Breast epithelium (tissue), 4 donors: ENCODE measurements at places on chromosomes 1 and 21. TPM values are rescaled to one million over a fixed set of nuclear protein-coding genes. Genes with fewer than 3 reads are reported as not detected.
A peak's percentile ranks its signal among the peaks of the same experiment; 100 is the strongest.

DNA sequence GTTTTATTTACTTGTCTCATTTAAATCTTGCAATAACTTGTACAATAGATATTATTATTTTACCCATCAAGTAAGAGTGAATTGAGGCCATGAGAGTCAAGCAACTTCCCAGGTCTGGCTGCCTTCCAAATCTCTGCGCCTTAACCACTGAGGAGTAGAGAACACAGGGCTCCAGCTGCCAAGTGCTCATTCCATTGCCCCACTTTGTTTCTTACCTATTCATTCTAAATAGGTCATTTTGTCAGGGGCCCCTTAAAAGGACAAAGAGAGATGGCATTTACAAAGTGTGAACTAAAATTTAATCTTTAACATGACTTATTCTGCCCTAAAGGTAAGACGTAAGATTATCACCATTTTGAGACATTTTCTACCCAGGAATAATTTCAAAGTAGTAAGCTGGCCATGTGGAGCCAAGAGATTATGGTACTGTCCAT is 3.5 kb downstream of the PPP1R15B start:
- peaks cover 7% of the 10 kb centered on the region for H3K36me3 ChIP-seq
- DNase-seq = peak; percentile 88
- peak overlapping the region; percentile 95 for H3K4me3 ChIP-seq
- no peaks in the 10 kb centered on the region for H3K4me1 ChIP-seq

DNA sequence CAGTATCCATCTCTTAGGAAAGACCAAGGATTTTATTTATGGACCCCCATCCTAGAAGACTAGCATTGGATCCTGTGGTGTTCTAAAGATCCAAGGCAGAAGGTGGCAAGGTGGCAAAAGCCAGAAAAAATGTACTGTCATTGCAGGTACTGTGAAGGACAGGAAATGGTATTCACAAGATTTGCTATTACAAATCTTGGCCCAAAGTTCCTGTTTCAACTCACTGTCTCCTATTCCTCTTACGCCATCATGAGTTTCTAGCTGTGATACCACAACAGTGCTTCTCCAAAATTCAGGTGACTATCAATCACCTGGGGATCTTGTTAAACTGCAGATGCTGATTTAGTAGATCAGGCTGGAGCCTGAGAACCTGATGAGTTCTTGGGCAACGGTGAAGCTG is 21.4 kb downstream of the ACP6 start:
- no peaks in the 10 kb centered on the region for H3K27me3 ChIP-seq
- H3K4me3 ChIP-seq = no peak overlapping the region
- no peaks in the 10 kb centered on the region for H3K4me1 ChIP-seq
- no peak for DNase-seq
- no peak overlapping the region for H3K27ac ChIP-seq
- peaks cover 15% of the 10 kb centered on the region for H3K36me3 ChIP-seq

- no peaks in the 10 kb centered on the region for H3K4me1 ChIP-seq
- H3K36me3 ChIP-seq = no peaks in the 10 kb centered on the region
- DNase-seq = no peak
Observed at GRCh38 chr1:230313453-230314141, 112.5 kb downstream of the PGBD5 start.

DNA sequence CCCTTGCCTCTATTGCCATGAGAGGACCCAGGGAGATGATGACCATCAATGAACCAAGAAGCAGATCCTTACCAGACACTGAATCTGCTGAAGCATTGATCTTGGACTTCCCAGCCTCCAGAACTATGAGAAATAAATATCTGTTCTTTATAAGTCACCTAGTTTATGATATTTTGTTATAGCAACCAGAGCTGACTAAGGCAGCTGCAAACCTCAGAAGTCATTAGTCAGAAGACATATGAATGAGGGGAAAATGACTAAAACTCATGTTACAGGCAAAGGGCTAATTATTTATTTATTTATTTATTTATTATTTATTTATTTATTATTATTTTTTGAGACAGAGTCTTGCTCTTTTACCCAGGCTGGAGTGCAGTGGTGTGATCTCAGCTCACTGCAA is 321.1 kb downstream of the TGFB2 start:
- no peak for DNase-seq
- H3K36me3 ChIP-seq = no peaks in the 10 kb centered on the region
- no peaks in the 10 kb centered on the region for H3K4me1 ChIP-seq
- no peak overlapping the region for H3K27ac ChIP-seq

GRCh38 chr1:236159704-236160539 is 17.6 kb downstream of the GPR137B start:
- no peak for DNase-seq
- no peaks in the 10 kb centered on the region for H3K36me3 ChIP-seq
- no peaks in the 10 kb centered on the region for H3K4me1 ChIP-seq
- H3K27ac ChIP-seq = no peak overlapping the region
- H3K4me3 ChIP-seq = no peak overlapping the region

- H3K36me3 ChIP-seq = no peaks in the 10 kb centered on the region
- H3K4me3 ChIP-seq = no peak overlapping the region
- no peak for DNase-seq
- no peaks in the 10 kb centered on the region for H3K4me1 ChIP-seq
- H3K27me3 ChIP-seq = no peaks in the 10 kb centered on the region
Observed at GRCh38 chr1:107870696-107871095, 94.3 kb downstream of the VAV3 start.

GRCh38 chr1:10074852-10075730 is 42.3 kb downstream of the UBE4B start:
- no peaks in the 10 kb centered on the region for H3K4me1 ChIP-seq
- no peak for DNase-seq
- no peaks in the 10 kb centered on the region for H3K27me3 ChIP-seq
- H3K27ac ChIP-seq = no peak overlapping the region
- no peak overlapping the region for H3K4me3 ChIP-seq
- no peaks in the 10 kb centered on the region for H3K36me3 ChIP-seq

DNA sequence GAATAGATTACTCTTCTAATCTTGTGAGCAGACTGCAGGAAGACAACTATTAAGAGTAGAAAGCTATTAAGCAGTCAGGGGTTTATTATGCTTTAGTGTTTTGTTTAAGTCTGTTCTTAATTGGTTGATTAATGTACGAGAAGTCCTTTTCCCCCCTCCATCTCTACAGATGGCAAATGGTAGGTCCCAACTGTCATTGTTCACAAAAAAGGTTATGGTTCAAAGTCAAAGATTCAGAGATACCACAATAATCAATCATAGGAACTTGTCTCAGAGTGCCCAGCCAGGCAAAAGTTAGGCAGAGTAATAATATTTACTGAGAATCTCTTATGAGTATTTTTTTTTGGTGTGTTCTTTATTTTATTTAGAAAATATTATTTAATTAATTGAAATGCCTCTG is 26.8 kb downstream of the NFIA start:
- no peak for DNase-seq
- no peak overlapping the region for H3K27ac ChIP-seq
- H3K27me3 ChIP-seq = no peaks in the 10 kb centered on the region
- H3K4me3 ChIP-seq = no peak overlapping the region
- no peaks in the 10 kb centered on the region for H3K36me3 ChIP-seq
- H3K4me1 ChIP-seq = no peaks in the 10 kb centered on the region

- peak overlapping the region; percentile 79 for H3K27ac ChIP-seq
- DNase-seq = no peak
- no peaks in the 10 kb centered on the region for H3K36me3 ChIP-seq
- no peak overlapping the region for H3K4me3 ChIP-seq
Observed at GRCh38 chr1:54335011-54335754, 71.0 kb downstream of the SSBP3 start.

DNA sequence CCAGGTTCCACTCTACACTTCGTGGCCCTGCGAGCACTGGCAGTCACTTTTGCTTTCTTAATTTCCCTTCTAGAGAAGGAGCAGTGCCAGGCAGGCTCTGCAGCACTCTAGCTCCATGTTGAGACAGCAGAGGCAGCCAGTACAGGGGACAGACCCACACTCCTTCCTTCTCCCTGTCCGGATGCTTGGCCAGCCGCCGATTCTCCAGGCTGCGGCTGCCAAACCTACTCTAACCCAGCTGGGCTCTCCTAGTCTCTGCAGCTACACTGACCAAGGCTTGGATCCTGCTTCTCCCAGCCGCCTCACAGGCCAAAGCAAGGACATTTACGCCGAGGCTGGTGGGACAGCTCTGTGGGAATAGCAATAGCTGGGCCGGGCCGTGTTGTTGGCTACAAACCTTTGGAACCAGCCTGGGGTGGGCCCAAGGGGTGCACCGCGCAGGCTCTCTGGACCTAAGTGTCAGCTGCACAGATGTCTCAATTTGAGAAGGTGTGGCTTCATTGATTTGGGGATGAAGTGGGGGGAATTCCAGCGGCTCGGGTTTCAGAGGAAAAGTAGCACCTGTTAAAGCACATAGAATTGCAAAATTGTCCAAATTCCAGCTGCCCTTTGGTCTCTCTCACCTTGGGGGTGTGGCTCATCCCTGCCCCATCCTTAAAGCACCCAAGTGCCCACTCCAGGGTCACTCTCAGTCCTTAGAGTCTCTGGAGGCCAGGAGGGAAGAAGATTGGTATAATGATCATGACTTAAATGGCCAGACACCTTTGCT is 3.2 kb downstream of the BARHL2 start:
- H3K27ac ChIP-seq = no peak overlapping the region
- H3K4me1 ChIP-seq = no peaks in the 10 kb centered on the region
- peaks cover 93% of the 10 kb centered on the region for H3K27me3 ChIP-seq
- no peak for DNase-seq

DNA sequence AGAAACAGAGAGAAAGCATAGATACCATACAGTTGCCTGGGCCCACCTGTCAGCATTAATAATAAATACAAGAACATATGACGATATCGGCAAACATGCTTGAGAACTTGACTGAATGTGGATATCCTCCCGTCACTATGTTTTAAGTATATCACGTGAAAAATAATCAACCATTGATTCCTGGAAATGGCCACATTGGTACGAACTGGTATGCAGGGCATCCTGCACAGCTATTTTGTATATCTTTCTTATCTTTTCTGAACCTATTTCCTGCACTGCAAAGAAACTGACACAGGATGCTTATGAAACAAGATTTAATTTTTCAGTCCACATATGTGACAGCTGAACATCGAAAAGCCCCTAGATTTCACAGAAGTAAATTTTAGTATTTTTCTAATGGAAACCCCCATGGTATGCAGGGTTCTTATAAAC is 22.8 kb upstream of the RGS1 start:
- H3K4me3 ChIP-seq = no peak overlapping the region
- no peaks in the 10 kb centered on the region for H3K36me3 ChIP-seq
- no peak overlapping the region for H3K27ac ChIP-seq
- no peaks in the 10 kb centered on the region for H3K27me3 ChIP-seq

- H3K36me3 ChIP-seq = no peaks in the 10 kb centered on the region
- no peaks in the 10 kb centered on the region for H3K27me3 ChIP-seq
- H3K27ac ChIP-seq = no peak overlapping the region
- H3K4me3 ChIP-seq = no peak overlapping the region
Observed at GRCh38 chr1:199898654-199899053, 128.9 kb upstream of the NR5A2 start.

DNA sequence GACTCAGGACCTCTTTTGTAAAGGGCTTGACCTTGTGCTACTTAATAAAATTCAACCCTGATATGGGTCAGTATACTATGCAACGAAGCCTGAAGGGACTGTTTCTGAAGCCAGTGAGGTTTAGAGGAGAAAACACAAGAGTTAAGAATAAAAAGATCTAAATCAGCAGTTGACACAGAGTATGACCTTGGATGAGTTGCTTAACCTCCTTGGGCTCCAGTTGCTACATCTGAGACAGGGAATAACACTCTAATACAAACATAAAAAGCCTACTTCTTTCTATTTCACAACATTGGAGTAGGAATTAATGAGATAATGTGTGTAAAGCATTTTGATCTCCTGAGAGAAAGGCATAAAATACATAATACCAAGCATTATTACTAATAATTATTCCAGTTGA is 882.4 kb upstream of the ADGRL2 start:
- H3K27ac ChIP-seq = no peak overlapping the region
- DNase-seq = no peak
- no peaks in the 10 kb centered on the region for H3K4me1 ChIP-seq
- no peaks in the 10 kb centered on the region for H3K27me3 ChIP-seq
- no peak overlapping the region for H3K4me3 ChIP-seq

DNA sequence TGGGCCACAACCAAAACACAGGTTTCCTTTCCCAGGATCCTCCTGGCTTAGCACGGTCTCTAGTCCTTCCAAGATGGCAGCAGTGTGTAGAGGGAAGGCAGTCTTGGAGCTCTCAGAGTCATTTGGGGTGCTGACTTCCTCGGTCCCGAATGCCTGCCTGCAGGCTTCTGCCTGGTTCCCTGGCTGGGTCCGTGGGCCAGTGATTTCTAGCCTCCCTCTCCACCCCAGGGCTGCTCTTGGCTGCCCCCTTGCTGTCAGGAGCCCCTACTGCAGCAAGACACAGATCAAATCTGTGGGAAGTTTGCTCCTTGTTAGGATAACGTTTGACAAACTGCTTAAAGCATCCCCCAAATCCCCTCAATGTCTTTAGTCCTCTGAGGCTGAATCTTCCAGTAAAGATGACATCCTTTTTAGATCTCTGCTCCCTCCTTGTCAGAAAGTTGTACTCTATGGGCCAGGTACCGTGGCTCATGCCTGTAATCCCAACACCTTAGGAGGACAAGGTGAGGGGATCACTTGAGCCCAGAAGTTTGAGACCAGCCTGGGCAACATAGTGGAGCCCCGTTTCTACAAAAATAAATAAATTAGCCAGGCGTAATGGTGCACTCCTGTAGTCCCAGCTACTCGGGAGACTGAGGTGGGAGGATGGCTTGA is 272.5 kb downstream of the RRAGC start:
- no peak overlapping the region for H3K27ac ChIP-seq

GRCh38 chr1:22018583-22019559 is 17.4 kb downstream of the CELA3A start:
- no peak overlapping the region for H3K4me3 ChIP-seq
- H3K27ac ChIP-seq = no peak overlapping the region
- no peaks in the 10 kb centered on the region for H3K4me1 ChIP-seq
- no peaks in the 10 kb centered on the region for H3K27me3 ChIP-seq

- H3K4me1 ChIP-seq = no peaks in the 10 kb centered on the region
- no peak for DNase-seq
- H3K27me3 ChIP-seq = no peaks in the 10 kb centered on the region
- H3K4me3 ChIP-seq = no peak overlapping the region
Observed at GRCh38 chr1:203271018-203271743, 34.1 kb upstream of the BTG2 start.

- peak overlapping the region; percentile 97 for H3K27ac ChIP-seq
- no peak for DNase-seq
- no peaks in the 10 kb centered on the region for H3K4me1 ChIP-seq
- peak overlapping the region; percentile 88 for H3K4me3 ChIP-seq
Observed at GRCh38 chr21:34882719-34883131, 166.4 kb downstream of the RUNX1 start.

DNA sequence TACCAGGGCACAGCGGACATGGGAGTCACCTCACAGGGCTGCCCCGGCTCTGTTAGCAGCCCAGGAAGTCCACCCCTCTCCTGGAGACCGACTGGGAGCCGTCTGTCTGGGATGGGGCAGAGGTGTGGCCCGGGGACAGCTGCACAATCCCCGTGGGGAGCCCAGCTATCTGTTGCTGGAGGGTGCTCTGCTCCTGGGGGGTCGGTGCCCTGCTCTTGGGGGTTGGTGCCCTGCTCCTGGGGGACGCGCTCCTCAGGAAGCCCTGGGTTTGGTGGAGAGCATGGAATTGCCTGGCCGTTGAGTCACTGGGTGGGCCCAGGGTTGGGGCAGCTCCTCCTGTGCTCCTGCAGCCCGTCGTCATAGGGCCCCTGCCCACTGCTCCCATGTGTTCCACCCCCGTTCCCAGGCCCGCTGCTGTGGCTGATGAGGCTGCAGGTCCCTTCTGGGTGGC is 39.3 kb downstream of the AGPAT3 start:
- H3K27ac ChIP-seq = no peak overlapping the region
- peak; percentile 25 for DNase-seq
- H3K4me1 ChIP-seq = no peaks in the 10 kb centered on the region
- no peaks in the 10 kb centered on the region for H3K27me3 ChIP-seq
- no peaks in the 10 kb centered on the region for H3K36me3 ChIP-seq

MAP1LC3C gene
- 10.8 TPM for total RNA-seq

SEC16B gene
- 4.8 TPM for total RNA-seq

OR10Z1 gene
- total RNA-seq = not detected

BRDT gene
- total RNA-seq = not detected

GJA9 gene
- not detected for total RNA-seq

BEST4 gene
- total RNA-seq = not detected
